ENCODE measurements at places on chromosomes 2 and 18.

GRCh38 chr2:162244541-162245031 lies 1.3 kb upstream of the FAP start:
- peak; percentile 79 for DNase-seq

DNA sequence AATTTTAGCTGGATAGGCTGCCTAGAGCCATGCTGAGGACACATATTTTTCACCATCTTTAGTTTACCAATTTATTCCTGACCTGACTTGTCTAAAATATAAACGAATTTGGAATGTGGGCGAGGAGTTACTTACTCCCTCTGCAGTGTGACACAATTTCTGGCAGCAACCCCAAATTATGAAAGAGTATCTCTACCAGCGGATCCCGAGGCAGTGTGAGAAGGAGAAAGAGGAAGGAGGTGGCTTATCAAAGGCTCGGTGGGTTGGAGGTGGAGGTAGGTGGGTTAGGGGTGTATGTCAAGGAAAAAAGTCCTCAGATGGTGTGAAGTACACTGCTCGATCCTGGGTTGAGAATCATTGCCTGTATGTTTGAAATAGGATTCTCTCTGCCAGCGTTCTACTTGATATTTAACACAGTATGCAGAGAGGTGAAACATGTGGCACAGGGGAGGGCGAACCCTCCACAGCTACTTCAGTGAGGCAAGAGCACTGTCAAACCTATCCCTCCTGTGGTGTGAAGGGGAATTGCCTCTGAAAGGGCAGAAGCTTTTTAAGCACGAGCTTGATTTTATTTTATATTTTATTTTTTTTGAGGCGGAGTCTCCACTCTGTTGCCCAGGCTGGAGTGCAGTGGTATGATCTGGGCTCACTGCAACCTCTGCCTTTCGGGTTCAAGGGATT lies 76.0 kb downstream of the RFTN2 start:
- no peak for DNase-seq

DNA sequence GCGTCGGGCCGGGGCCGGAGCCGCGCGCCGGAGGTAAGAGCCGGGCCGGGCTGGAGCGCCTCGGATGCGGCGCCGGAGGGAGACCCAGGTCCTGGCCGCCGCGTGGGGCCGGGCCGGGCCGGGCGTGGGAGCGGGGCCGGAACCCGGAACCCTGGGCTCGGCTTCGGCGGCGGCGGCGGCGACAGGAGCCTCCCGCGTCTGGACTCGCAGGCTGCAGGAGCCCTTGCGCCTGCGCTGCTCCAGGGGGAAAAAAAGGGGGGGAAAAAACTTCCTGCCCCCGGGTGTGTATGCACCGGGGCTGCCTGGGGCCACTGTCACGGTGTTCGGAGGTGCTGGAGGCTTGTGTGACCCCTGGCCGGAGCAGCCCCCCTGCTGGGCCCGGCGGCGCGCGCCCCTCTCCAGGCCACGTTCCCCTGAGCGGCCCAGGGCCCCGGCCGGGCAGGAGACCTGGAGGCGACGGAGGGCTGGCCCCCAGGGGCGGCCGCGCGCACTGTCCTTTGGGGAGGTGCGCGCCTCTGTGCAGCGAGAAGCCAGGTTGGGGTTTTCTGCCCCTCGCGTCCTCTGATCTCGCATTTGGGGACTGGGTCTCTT lies 864 bp downstream of the KLHL29 start:
- DNase-seq: no peak

DNA sequence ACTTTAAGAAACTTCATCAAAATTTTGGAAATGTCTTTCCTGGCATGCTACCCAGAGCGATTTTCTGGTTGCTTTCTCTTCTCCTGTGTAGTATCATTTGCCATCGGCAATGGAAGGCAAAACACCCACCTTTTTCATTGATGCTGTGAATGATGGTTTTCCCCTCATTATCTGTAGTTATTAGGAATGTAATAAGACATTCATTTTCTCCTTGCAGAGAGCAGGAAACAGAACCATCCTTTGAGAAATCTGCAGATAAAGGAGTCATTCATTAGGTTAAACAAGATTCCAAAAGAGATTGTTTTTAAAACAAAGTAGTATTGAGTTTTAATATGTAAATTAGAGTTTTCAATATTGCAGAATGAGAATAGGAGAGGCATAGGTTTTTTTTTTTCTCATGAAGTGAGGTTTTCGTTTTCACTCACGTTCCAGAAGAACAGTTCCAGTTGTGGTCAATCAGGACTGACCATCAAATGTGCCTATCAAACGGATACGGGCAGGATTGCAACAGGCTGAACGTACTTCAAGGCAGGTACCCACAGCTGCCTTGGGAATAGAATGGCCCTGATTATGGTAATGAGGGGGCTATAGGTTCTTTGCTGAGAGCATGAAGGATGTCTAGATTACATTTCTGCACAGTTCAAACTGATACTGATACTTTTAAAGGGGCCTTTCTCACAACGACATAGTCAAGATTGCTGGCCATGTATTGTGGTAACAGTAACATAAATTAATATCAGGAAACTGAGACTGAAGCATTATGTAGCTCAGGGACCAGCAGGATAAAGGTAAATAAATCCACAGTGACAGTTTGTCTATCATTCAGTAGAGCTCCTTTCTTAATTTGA lies 49.8 kb upstream of the PLA2R1 start:
- DNase-seq: no peak

DNA sequence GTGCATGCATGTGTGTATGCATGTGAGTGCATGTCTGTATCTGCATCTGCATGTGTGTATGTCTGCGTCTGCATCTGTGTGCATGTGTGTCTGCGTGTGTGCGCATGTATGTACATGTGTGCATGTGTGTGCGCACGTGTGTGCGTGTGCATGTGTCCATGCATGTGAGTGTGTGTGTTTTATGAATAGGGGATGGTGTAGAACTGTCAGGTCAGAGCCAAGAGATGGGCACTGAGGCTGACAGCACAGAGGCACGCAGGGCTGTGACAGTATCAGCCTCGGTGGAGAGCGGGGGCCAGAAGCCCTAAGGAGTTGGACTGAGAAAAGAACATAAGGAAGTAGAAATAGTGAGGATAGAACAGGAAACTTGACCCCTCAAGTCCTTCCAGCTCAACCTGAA lies 494.0 kb upstream of the MYT1L start:
- DNase-seq: no peak

- DNase-seq: no peak
These were observed 4.9 kb downstream of the TYW5 start for GRCh38 chr2:199950396-199950795.

DNA sequence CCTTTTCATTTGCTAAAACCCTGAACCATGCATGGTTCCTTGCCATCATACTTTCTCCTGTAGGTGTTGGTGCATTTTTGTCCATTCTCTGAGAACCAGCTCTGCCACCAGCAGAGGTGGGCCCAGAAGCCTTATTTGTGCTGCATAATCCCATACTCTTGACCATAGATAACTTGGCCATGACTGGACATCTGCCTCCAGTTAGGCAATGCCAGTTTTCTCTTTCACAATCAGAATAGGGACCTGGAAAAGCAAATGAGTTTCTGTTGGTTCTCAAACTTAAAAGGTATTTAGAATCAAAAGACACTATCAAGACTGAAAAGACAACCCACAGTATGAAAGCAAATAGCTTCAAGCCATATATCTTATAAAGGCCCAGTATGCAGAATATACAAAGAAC lies 167.3 kb downstream of the MAIP1 start:
- DNase-seq: no peak

GRCh38 chr2:164388511-164388910 lies 232.8 kb downstream of the GRB14 start:
- DNase-seq: peak; percentile 39

- DNase-seq: peak; percentile 67
These were observed 68.1 kb upstream of the RBMS1 start for GRCh38 chr2:160561551-160562295.

GRCh38 chr2:187274146-187274545 lies 173.9 kb downstream of the CALCRL start:
- DNase-seq: no peak

DNA sequence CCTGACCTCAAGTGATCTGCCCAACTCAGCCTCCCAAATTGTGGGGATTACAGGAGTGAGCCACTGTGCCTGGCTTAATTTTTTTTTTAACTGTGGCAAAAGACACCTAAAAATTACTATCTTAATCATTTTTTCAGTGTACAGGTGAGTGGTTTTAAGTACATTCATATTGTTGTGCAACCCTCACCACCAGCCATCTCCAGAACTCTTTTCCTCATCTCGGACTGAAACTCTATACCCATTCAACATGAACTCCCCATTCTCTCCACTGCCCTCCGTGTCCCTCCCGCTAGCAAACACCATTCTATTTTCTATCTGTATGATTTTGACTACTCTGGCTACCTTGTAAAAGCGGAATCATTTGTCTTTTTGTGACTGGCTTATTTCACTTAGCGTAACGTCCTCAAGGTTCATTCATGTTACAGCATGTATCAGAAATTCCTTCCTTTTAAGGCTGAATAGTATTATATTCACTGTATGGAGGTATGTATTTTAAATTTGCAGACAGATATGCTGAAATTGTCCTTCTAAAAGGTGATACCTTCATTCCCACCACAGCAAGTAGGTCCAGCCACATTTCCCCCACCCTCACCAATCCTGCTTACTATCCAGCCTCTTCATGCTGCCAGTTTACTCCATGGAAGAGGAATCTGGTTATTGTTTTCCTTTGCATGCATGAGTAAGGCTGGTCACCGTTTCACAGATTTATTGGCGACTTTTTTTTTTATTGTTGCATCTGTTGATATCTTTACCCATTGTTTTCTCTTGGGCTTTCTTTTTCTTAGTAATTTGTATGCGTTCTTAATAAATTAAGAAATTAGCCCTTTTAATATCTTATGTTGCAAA lies 40.6 kb upstream of the ANXA4 start:
- no peak for DNase-seq

GRCh38 chr2:45882707-45883602 lies 231.5 kb downstream of the PRKCE start:
- DNase-seq: peak; percentile 88

DNA sequence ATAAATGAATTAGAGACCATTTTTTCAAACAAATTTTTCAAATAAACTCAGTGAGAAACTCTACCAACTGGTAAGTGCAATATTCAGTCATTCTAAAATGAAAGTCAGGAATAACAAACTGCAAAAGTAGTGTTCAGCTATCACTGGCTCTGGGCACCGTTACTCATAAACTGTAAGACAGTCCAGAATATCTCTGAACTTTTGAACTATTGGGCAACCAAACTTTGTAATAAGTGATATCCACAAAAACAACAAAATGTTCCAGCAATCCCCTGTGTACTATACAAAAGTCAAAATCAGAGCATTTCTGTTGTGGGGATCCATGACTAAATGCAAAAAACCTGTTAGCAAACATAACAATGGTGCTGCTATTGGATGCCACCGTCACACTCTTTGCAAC lies 56.3 kb downstream of the SLC25A12 start:
- DNase-seq: peak; percentile 23

- no peak for DNase-seq
These were observed 745.3 kb upstream of the ZEB2 start for GRCh38 chr2:145265244-145265643.

- no peak for DNase-seq
These were observed 2.0 kb downstream of the NHEJ1 start for GRCh38 chr2:219158586-219158985.

GRCh38 chr2:232998666-232998985 lies 14.4 kb downstream of the NGEF start:
- no peak for DNase-seq

- DNase-seq: peak; percentile 62
These were observed 12.2 kb downstream of the SH3BP4 start for GRCh38 chr2:234963773-234964615.

DNA sequence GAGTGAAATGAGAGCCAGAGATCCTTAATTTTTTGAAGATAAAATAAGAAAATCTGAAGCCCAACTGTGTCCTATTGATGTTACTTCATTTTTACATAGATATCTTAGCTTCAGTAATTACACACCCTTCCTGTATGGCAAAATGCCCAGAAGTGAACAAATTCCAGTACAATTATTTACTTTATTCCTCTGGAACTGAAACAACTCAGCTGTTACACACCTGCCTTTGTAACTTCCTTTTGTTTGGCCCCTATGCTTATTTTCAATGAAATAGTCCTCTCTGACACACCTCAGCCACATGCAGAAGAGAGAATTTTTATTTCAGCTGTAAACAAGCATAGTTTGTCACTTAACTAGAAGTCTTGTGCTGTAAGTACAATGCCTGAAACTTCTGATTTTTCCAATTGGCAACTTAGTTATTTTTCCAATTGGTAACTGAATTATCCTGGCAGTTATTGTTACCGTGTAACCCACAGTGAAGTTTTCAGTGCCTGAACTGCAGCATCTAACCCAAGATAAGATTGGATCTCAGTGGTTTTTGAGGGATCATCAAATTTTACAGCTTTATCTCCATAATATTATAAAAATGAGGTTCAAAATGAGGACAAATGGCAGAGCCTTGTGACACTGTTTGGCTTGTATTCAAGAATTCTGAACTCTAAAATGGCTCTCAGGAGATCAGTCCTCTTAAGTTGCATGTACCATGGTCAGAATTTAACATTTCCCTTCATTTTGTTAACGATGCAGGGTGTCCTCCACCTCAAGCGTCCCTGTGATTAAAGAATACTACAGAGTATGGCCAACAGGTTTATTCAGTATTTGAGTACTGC lies 82.6 kb downstream of the PKP4 start:
- DNase-seq: peak; percentile 35

GRCh38 chr18:13793819-13794218 lies 30.1 kb upstream of the MC5R start:
- DNase-seq: no peak

DNA sequence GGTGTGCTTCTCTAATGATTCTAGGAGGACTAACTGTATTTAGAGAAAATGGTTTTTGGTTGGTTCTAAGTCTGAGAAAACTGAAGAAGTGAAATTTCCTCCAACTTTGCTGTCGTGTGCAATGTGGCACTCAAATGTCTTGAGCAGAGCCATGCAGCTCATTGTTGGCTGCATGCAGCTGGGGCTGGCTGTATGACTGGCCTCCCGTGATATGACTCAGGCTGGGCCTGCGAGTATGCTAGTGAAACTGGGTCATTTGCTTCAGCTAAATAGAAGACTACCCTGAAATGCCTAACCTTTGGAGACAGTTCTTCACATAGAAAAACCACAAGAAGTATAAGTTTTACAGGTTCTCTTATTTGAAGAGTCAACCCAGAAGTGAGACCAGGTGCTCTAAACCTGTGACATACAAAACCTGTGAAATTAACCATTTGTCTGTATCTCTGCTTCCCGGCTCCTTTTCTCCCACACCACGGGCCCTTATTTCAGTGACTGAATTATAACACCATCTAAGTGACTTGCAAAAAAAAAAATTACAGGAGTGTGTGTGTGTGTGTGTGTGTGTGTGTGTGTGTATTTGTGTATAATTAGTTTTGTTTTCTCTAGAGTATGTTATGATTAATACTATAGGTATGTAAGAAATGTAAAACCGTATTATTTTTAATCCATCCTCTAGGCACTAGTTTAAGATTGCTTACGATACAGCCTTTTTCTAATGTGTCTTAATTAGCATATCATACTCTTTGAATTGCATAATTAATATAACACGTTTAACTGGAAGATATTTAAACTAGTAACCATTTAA lies 15.9 kb downstream of the POLI start:
- peak; percentile 36 for DNase-seq

GRCh38 chr2:39718483-39718882 lies 52.8 kb downstream of the TMEM178A start:
- no peak for DNase-seq
